ENCODE measurements at places on chromosomes 13 and 19. TPM values are rescaled to one million over a fixed set of nuclear protein-coding genes. Genes with fewer than 3 reads are reported as not detected.

The ZSCAN1 gene
- not detected for total RNA-seq

- H3K4me1 ChIP-seq, result peaks cover 9% of the 10 kb centered on the region
- peaks cover 42% of the 10 kb centered on the region for H3K36me3 ChIP-seq
- no peaks in the 10 kb centered on the region for H3K27me3 ChIP-seq
- no peak overlapping the region for H3K4me3 ChIP-seq
Measured at GRCh38 chr19:13958043-13958442, 5.7 kb downstream of the DCAF15 start.

DNA sequence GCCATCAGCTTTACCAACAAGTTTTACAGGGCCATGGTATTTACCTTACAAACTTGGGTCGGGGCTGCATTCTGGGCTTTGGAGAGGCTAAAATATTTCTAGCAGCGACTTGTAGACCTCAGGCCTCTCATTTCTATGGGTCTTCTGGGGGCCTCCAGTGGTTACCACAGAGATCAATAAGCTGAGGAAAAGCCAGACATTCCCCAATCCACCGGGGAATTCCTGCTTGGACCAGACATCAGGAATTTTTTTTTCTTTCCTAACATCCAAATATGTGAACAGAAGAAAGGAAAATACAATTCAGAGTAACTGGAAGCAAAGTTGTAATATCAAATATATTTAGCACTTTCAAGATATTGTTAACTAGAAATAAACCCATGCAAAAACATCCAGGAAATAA lies 1.5 kb downstream of the DZIP1 start:
- H3K27ac ChIP-seq, result no peak overlapping the region
- no peaks in the 10 kb centered on the region for H3K27me3 ChIP-seq
- H3K4me1 ChIP-seq, result peaks cover 4% of the 10 kb centered on the region

DNA sequence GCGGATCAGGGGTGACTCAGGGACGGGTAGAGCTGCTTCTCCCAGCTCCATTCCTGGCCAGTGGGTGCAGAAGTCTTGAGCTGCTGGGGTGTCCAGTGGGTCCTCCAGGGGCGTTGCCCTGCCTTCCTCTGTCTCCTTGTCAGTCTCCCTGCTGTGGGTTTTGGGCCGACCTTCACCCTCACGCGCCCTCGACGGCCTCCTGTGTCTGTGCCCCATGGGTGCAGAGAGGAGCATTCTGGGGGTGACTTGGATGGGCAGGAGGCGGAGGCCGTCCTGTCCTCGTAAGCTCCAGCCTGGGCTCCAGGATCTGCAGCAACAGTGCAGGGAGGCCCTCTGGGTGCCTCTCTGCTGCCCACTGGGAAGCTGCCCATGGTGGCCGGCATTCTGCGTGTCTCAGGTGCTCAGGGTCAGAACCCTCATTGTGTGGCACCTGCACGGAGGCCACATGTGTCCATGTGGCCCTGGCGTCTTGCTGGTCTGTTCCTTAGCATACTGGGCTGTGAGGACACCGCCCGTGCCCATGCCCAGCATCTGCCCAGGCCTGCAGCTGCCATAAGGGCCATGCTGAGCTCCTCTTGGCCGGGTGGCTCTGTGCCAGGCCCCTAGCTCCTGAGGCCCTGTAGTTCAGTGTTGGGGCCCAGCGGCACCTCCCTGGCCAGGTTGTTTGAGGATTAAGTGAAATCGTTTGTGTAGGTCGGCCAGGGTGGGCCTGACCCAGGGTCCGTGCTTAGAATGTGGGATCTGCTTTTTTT lies 17.3 kb downstream of the DOT1L start:
- peaks cover 8% of the 10 kb centered on the region for H3K4me1 ChIP-seq
- H3K27ac ChIP-seq, result no peak overlapping the region
- no peaks in the 10 kb centered on the region for H3K36me3 ChIP-seq
- no peak overlapping the region for H3K4me3 ChIP-seq

DNA sequence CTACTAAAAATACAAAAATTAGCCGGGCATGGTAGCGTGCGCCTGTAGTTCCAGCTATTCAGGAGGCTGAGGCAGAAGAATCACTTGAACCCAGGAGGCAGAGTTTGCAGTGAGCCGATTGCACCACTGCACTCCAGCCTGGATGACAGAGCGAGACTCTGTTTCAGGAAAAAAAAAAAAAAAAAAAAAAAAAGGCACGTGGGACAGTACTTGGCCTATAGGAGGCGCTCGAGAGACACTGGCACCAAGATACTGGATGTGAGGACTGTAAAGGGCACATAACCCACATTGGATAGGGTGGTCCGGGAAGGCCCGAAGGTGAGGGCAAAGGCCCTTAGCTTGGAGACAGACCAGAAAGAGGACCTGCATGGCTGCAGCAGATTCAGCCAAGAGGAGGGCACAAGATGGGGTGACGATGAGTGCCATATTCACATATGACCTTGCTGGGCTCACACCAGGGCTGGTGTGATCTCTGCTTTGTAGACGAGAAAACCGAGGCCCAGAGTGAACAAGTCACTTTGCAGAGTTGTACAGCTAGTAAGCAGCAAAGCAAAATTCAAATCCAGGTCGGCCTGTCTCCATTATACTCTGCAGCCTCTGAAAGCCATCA lies 89.4 kb downstream of the DPF1 start:
- no peaks in the 10 kb centered on the region for H3K36me3 ChIP-seq
- H3K27me3 ChIP-seq, result no peaks in the 10 kb centered on the region
- DNase-seq, result peak; percentile 36

The DCLK1 gene
- total RNA-seq, result not detected

GRCh38 chr13:41019578-41020347 lies 647 bp upstream of the ELF1 start:
- peak overlapping the region; percentile 91 for H3K27ac ChIP-seq
- no peaks in the 10 kb centered on the region for H3K36me3 ChIP-seq
- DNase-seq, result no peak
- no peaks in the 10 kb centered on the region for H3K27me3 ChIP-seq

- no peaks in the 10 kb centered on the region for H3K27me3 ChIP-seq
- peaks cover 7% of the 10 kb centered on the region for H3K4me1 ChIP-seq
- H3K36me3 ChIP-seq, result peaks cover 54% of the 10 kb centered on the region
- H3K4me3 ChIP-seq, result peak overlapping the region; percentile 97
Measured at GRCh38 chr19:5692723-5693194, 2.7 kb downstream of the RPL36 start.

- peak; percentile 45 for DNase-seq
- peaks cover 54% of the 10 kb centered on the region for H3K27me3 ChIP-seq
- H3K4me1 ChIP-seq, result no peaks in the 10 kb centered on the region
- H3K27ac ChIP-seq, result no peak overlapping the region
Measured at GRCh38 chr19:33740811-33741396, 55.8 kb upstream of the KCTD15 start.

The ADGRE3 gene
- total RNA-seq, result not detected

The CNMD gene
- not detected for total RNA-seq

GRCh38 chr13:70339738-70340137 lies 231.5 kb upstream of the KLHL1 start:
- H3K36me3 ChIP-seq, result no peaks in the 10 kb centered on the region
- peak; percentile 57 for DNase-seq
- H3K27ac ChIP-seq, result no peak overlapping the region
- no peaks in the 10 kb centered on the region for H3K4me1 ChIP-seq
- no peak overlapping the region for H3K4me3 ChIP-seq
- no peaks in the 10 kb centered on the region for H3K27me3 ChIP-seq
